ENCODE measurements at places on chromosomes 1 and 21.

GRCh38 chr1:192109576-192109975 is 48.7 kb upstream of the RGS18 start:
- DNase-seq = no peak

DNA sequence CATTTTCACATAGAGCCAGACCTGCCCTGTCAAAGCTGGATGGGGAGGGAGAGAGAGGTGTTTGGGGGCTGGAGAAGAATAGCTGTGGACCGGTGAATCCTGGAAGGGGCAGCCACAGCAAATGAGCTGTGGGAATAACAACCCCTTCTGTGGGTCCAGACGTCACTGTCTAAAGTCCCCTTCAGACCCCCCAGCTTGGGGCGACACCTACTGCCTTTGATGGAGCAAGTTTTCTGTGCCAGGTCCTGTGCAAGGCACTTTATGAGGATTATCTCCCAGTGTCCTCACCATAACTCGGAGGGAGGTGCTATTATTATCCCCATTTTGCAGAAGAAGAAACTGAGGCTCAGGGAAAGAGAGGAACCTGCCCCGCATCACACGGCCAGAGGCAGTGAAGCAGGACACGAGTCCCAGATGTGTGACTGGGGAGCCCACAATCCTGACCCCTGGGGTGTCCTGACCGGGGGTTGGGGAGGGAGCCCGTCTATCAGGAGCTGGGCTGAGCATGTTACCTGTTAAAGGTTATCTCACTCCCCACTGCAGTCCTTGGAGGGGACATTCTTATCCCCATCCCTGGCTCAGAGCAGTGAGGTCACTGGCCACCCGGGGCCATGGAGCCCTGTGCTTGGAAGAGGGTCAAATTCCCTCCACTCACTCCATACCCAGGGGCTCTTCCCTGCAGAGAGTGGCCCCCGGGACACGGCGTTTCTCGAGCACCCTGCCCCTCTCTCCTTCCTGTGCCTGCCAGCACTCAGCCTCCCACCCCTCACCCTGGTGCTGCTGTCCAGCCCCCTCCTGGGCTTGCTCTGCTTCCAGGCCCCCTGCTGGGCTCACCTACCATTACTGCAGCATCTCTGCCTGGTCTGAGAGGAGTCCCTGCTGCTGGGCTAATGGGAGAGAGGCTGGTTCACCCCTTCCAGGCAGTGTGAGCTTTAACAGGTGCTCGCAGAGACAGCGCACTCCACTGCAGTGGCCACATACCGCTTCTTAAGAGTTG is 132.9 kb downstream of the PTPRU start:
- no peak for DNase-seq

- no peak for DNase-seq
Observed at GRCh38 chr1:185674201-185674600, 60.0 kb upstream of the HMCN1 start.

- DNase-seq = no peak
Observed at GRCh38 chr1:15568387-15569073, 16.3 kb downstream of the AGMAT start.
